8988T (cell line): ENCODE measurements at places on chromosomes 16 and 17.

GRCh38 chr17:50184611-50185398 is 16.6 kb downstream of the COL1A1 start:
- DNase-seq: no peak

- no peak for DNase-seq
Observed at GRCh38 chr16:76511203-76511602, 234.0 kb downstream of the CNTNAP4 start.

GRCh38 chr17:62975206-62975605 is 9.2 kb downstream of the TANC2 start:
- no peak for DNase-seq

GRCh38 chr17:68600931-68601564 is at the start of gene FAM20A:
Gene FAM20A, minus strand, starts transcription at chr17:68601367. Its CDS starts 701 bp downstream, at chr17:68600666.
- peak; percentile 27 for DNase-seq

DNA sequence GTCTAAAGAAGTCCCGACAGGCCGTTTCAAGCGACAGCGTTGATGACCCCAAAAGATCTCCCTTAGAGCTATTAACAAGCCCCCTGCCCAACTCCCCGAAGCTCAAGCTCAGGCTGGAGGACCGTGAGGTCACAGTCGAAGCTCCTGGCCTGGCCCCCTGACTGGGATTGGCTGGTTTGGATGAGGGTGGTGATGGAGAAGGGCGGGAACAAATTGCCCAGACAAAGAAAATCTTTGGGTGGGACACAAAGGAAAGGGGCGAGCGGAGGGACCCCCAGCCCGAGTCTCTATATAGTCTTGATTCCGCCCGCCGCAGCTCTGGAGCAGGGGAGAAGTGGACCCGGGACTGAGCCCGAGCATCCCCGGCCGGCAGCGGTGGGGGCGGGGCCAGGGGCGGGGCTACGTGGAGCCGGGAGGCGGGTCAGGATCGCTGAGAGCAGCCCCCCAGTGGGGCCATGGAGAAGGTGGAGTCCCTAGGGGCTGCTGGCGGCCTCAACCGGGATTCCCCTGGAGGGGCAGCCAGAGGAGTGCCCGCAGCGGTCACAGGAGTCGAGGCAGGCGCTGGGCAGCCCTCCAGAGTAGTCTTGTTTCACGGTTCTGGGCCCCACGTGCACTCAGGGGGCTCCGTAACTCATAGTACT is 982 bp upstream of the NEURL4 start:
- DNase-seq: peak; percentile 82

- DNase-seq: no peak
Observed at GRCh38 chr17:8359769-8360168, 16.7 kb downstream of the KRABD2 start.

DNA sequence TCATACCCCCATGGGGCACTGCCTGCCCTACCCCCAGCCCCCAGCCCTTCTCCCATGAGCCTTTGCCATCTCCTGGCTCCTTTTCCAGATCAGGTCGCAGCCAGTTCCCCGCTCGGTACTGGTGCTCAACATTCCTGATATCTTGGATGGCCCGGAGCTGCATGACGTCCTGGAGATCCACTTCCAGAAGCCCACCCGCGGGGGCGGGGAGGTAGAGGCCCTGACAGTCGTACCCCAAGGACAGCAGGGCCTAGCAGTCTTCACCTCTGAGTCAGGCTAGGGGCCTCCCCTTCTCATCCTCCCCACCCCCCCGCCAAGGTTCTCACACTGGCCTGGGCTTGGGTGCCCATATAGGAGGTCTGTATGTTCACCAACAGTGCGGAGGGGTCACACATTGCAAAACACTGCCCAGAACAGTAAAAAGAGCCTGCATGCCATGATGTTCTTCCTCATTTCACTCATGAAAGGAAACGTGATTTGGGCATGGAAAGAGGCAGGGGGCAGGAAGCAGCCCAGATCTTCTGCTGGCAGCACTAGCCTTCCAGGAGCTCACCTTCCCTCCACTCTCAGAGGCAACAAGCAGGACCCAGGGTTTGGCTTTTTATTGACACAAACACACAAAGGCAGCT is 7.5 kb downstream of the IFI35 start:
- no peak for DNase-seq

GRCh38 chr17:6456914-6457687 is 12.8 kb downstream of the PIMREG start:
- DNase-seq: peak; percentile 70

DNA sequence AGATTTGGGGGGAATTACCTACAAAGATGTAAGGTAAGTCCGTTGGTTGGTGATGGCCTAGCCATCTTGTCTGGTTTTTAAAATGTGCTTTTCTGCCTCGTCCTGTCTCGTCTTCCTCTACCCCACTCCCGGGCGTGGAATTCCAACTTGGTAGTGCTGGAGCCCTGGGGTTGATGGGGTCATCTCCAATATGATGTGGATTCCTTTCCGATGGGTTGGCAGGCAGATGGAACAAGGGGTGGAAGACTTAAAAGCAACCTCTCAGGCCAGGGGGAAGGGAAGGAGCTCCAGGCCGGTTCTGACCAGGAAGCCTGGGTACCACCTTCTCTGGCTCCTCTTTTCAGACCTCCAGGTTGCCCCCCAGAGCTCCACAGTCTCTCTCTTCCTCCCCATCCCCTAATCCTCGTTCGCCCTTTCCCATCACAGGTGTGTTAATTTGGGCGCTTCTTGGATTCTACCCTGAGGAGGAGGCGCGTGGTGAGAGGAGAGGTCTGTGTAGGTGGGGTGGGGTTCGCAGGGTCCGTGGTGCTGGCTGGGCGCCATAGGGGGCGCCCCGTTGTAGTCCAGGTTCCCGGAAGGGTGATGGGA is 5.1 kb upstream of the HOXB2 start:
- DNase-seq: no peak
